ENCODE measurements at places on chromosomes 3 and 15. TPM values are rescaled to one million over a fixed set of nuclear protein-coding genes. Genes with fewer than 3 reads are reported as not detected.

The MLH1 gene
- 25.2 TPM for polyA plus RNA-seq

The CACNA2D3 gene
- polyA plus RNA-seq: 0.77 TPM

The HIGD2B gene
- not detected for polyA plus RNA-seq

The SPRED1 gene
- 0.10 TPM for polyA plus RNA-seq

The KCNAB1 gene
- polyA plus RNA-seq: 0.06 TPM

GRCh38 chr15:29364426-29365078 lies 94.9 kb upstream of the NSMCE3 start:
- H3K36me3 ChIP-seq: peaks cover 11% of the 10 kb centered on the region
- no peak overlapping the region for H3K27ac ChIP-seq
- no peak for DNase-seq
- H3K4me3 ChIP-seq: no peak overlapping the region

- no peak overlapping the region for H3K27ac ChIP-seq
- no peaks in the 10 kb centered on the region for H3K36me3 ChIP-seq
- no peaks in the 10 kb centered on the region for H3K4me1 ChIP-seq
- no peaks in the 10 kb centered on the region for H3K27me3 ChIP-seq
- H3K4me3 ChIP-seq: no peak overlapping the region
- DNase-seq: no peak
Observed at GRCh38 chr3:21551019-21551418, 200.0 kb downstream of the ZNF385D start.

GRCh38 chr3:23767546-23767945 lies 38.2 kb upstream of the UBE2E1 start:
- H3K4me3 ChIP-seq: no peak overlapping the region
- no peaks in the 10 kb centered on the region for H3K27me3 ChIP-seq
- peaks cover 2% of the 10 kb centered on the region for H3K4me1 ChIP-seq
- no peak for DNase-seq
- no peak overlapping the region for H3K27ac ChIP-seq
- no peaks in the 10 kb centered on the region for H3K36me3 ChIP-seq
